ENCODE measurements at places on chromosomes 4 and X. TPM values are rescaled to one million over a fixed set of nuclear protein-coding genes. Genes with fewer than 3 reads are reported as not detected.

HSFX4 gene
- not detected for total RNA-seq

SFRP2 gene
- not detected for total RNA-seq

GCNA gene
- total RNA-seq = 6.9 TPM

LNX1 gene
- 0.46 TPM for total RNA-seq

XAGE1A gene
- total RNA-seq = not detected

GPR34 gene
- 0.51 TPM for total RNA-seq

SLC25A53 gene
- total RNA-seq = 3.8 TPM

GABRE gene
- total RNA-seq = not detected

STAP1 gene
- total RNA-seq = 22.0 TPM

RENBP gene
- total RNA-seq = 11.6 TPM

GRCh38 chr4:125368671-125369081, 53.9 kb downstream of the FAT4 start:
- no peaks in the 10 kb centered on the region for H3K4me1 ChIP-seq
- H3K36me3 ChIP-seq = no peaks in the 10 kb centered on the region
- H3K4me3 ChIP-seq = no peak overlapping the region
- H3K27ac ChIP-seq = no peak overlapping the region

DNA sequence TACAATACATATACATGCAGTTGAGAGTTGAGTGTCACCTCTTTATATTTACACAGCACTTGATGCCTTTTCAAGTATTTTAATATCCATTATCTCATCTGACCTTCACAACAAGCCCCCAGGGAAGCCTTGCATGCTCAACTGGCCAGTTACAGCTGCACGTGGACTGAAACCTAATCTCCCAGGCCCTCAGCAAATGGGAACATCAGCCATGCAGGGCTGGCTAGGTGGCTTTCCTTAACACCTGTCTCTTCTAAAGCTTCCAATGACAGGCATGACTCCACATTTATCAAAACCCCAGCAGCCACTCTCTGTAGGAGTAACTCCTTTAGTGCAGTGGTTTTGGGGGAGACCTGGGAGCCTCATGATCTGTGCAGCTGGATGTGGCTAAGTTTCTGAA, 56.4 kb downstream of the PHKA2 start:
- no peaks in the 10 kb centered on the region for H3K36me3 ChIP-seq
- H3K4me1 ChIP-seq = no peaks in the 10 kb centered on the region
- H3K27ac ChIP-seq = no peak overlapping the region
- no peaks in the 10 kb centered on the region for H3K27me3 ChIP-seq
- H3K4me3 ChIP-seq = no peak overlapping the region

GRCh38 chrX:139881572-139881971, 51.3 kb downstream of the ATP11C start:
- no peak for DNase-seq
- H3K27ac ChIP-seq = peak overlapping the region; percentile 79
- H3K4me1 ChIP-seq = peaks cover 11% of the 10 kb centered on the region
- H3K4me3 ChIP-seq = peak overlapping the region; percentile 43

GRCh38 chrX:68114573-68115129, 318.6 kb downstream of the OPHN1 start:
- no peaks in the 10 kb centered on the region for H3K36me3 ChIP-seq
- peaks cover 24% of the 10 kb centered on the region for H3K27me3 ChIP-seq
- no peaks in the 10 kb centered on the region for H3K4me1 ChIP-seq
- H3K27ac ChIP-seq = no peak overlapping the region

DNA sequence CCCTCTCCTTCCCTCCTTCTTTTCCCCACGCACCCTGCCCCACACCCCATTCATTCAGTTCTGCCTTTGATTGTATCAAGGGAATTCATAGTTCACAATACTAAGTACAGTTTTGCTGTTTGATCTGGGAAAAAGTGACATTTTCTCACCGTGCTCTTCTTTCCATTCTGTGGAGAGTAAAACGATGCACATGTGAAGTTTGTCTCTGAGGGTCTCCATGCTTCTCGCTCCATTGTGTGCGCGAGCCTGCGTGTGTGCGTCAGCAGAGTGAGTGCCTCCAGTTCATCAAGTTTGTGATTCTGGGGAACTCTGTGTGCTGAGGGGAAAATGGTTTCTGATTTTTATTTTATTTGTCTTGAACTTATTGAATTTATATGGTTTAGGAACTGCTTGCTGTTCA, 1.9 kb downstream of the STK26 start:
- peaks cover 42% of the 10 kb centered on the region for H3K4me1 ChIP-seq
- H3K4me3 ChIP-seq = peak overlapping the region; percentile 90
- H3K36me3 ChIP-seq = peaks cover 2% of the 10 kb centered on the region
- H3K27me3 ChIP-seq = peaks cover 17% of the 10 kb centered on the region
- peak overlapping the region; percentile 80 for H3K27ac ChIP-seq

DNA sequence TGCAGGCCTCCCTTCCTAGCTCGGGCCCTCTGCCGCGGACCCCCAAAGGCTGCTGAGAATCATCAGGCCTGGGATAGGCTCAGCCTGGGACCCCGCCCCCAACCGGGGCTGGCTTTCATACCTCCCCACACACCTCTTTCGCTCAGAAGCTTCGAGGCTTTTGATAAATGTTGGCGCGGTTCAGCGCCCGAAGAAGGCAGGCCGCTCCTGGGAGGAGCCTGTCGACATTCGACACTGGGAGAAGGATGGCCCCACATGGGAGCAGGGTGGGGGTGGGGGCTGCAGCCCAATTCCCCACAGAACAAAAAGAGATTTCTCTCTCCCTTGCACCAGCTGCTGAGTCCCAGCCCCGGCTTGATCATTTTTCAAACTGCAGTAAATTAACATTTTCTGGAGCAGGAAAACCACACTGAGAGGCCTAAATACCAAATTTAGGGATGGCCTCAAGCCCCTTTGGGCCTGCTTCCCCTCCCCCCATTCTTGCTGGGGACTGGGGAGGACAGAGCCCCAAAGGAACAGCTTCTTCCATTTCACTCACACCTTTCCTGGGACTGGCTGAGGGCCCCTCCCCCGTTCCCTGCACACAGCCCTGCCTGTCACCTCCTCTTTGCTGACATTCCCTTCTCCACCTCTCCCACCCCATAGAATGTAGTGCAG, 112.9 kb upstream of the PJA1 start:
- no peaks in the 10 kb centered on the region for H3K4me1 ChIP-seq
- no peak overlapping the region for H3K27ac ChIP-seq
- H3K36me3 ChIP-seq = no peaks in the 10 kb centered on the region
- no peak for DNase-seq
- no peak overlapping the region for H3K4me3 ChIP-seq

- no peak overlapping the region for H3K4me3 ChIP-seq
- H3K36me3 ChIP-seq = peaks cover 10% of the 10 kb centered on the region
- H3K27me3 ChIP-seq = no peaks in the 10 kb centered on the region
- no peak overlapping the region for H3K27ac ChIP-seq
- peaks cover 11% of the 10 kb centered on the region for H3K4me1 ChIP-seq
Observed at GRCh38 chr4:744212-744841, 38.7 kb downstream of the PCGF3 start.

GRCh38 chr4:151314479-151314878, 10.9 kb downstream of the SH3D19 start:
- no peak overlapping the region for H3K4me3 ChIP-seq
- peaks cover 7% of the 10 kb centered on the region for H3K27me3 ChIP-seq
- H3K36me3 ChIP-seq = no peaks in the 10 kb centered on the region
- H3K4me1 ChIP-seq = no peaks in the 10 kb centered on the region
- DNase-seq = no peak
- no peak overlapping the region for H3K27ac ChIP-seq

DNA sequence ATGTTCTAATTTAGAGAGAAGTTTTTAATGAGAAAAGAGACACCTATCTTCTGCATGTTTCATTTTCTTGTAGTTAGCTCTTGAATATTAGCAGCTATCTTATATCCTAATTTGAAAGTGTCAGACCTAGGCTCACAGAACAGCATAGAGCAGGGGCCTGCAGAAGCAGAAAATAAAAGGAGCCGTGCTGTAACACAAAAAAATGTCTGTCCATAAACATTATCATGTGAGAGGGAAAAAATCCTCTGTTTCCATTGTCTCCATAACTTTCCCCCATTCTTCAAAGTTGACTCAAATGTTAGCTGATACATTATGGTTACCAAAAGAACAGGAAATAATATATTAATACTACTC, 329.2 kb upstream of the EPHA5 start:
- no peaks in the 10 kb centered on the region for H3K27me3 ChIP-seq
- no peaks in the 10 kb centered on the region for H3K36me3 ChIP-seq
- no peaks in the 10 kb centered on the region for H3K4me1 ChIP-seq
- H3K27ac ChIP-seq = no peak overlapping the region

- no peak overlapping the region for H3K27ac ChIP-seq
- H3K4me3 ChIP-seq = no peak overlapping the region
- peaks cover 50% of the 10 kb centered on the region for H3K36me3 ChIP-seq
Observed at GRCh38 chrX:1475881-1476280, 23.2 kb upstream of the ASMTL start.

GRCh38 chr4:76651616-76652015, 216.6 kb downstream of the SHROOM3 start:
- no peak overlapping the region for H3K27ac ChIP-seq
- H3K27me3 ChIP-seq = peaks cover 17% of the 10 kb centered on the region
- no peak for DNase-seq
- no peaks in the 10 kb centered on the region for H3K4me1 ChIP-seq
- H3K36me3 ChIP-seq = no peaks in the 10 kb centered on the region

DNA sequence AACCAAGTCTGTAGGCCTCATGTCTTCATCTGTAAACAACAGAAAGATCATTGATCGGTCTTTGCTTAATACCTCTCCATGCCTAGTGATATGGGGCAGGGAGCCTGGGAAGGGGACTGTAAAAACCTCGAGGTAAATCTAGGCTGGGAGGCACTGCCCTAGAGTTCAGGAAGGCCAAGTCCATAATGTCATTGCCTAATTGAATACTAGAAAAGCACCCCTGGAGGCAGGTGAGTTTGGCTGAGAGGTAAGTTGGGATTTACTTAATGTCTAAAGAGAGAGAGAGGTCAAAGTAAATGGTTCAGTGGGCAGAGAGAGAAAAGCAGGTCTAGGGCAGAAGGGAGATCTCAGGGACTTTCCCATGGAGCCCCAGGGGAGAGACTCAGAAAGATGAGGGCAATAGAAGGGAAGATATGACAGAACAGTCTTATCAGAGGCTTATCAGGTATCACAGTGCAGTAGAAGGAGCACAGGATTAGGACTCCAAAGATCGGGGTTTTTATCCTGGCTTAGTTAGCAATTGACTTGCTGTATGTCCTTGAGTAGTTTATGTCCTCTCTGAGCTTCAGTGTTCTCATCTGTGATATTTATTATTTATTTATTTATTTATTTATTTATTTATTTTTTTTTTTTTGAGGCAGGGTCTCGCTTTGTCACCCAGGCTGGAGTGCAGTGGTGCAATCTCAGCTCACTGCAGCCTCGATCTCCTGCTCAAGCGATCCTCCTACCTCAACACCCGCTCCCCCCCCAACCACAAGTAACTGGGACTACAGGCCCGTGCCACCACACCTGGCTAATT, 85.2 kb downstream of the SLC16A2 start:
- no peak for DNase-seq
- no peak overlapping the region for H3K27ac ChIP-seq
- no peak overlapping the region for H3K4me3 ChIP-seq
- H3K27me3 ChIP-seq = peaks cover 23% of the 10 kb centered on the region
- no peaks in the 10 kb centered on the region for H3K36me3 ChIP-seq

DNA sequence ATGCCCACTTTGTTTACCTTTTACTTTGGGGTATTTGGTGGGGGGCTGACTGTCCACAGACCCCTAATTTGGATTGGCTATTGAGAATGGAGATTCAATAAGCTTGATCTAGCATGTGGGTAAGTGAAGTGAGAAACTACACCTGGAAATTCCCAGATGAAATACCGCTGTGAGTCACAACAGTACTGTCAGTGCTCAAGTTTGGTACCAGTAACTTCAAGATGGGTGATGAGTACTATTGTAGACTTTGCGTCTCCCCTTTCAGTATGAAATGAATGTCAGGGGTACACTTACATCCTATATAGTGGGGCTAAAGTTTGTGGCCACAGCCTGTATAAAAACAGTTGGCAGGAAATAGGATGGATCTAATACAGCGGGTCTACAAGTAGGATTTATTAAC, 33.3 kb downstream of the HMGN5 start:
- no peaks in the 10 kb centered on the region for H3K4me1 ChIP-seq
- no peaks in the 10 kb centered on the region for H3K27me3 ChIP-seq
- no peak for DNase-seq
- no peak overlapping the region for H3K27ac ChIP-seq

- no peak for DNase-seq
- H3K36me3 ChIP-seq = no peaks in the 10 kb centered on the region
- H3K27ac ChIP-seq = no peak overlapping the region
- no peaks in the 10 kb centered on the region for H3K4me1 ChIP-seq
Observed at GRCh38 chrX:29496636-29497180, 718.7 kb upstream of the MAGEB2 start.

GRCh38 chrX:72020788-72021187, 110.1 kb downstream of the NHSL2 start:
- peaks cover 78% of the 10 kb centered on the region for H3K27me3 ChIP-seq
- H3K27ac ChIP-seq = no peak overlapping the region
- H3K36me3 ChIP-seq = no peaks in the 10 kb centered on the region
- H3K4me3 ChIP-seq = no peak overlapping the region

DNA sequence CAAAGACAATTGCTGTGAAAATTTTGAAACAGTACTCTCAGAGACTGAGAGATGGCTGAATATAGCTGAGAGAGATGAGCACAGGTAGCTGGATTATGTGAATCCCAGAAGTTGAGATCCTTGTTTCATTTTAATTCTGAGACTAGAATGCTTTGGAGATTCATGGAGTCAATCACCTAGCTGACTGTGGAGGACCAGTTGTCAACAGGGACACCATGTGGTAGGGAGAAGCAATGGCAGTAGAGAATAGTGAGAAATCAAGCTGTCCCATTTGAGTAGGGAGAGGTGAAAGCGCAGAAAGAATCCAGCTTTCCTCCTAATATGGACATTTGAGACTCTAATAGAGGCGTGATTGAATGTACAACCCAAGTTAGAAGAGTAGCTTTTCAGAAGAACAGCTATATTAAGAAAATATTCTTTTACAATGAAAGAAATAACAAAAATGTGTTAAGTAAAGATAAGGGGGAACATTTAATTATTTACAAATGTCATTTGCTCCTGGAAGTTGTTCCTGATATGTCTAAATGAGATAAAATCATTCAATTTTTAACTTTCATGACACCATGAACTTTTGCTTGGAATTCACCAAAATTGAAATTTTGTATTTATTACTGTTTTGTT, 30.3 kb upstream of the GLRB start:
- H3K27ac ChIP-seq = no peak overlapping the region
- no peaks in the 10 kb centered on the region for H3K27me3 ChIP-seq
- H3K4me1 ChIP-seq = no peaks in the 10 kb centered on the region
- DNase-seq = no peak
- H3K4me3 ChIP-seq = no peak overlapping the region

- H3K4me1 ChIP-seq = peaks cover 11% of the 10 kb centered on the region
- no peak overlapping the region for H3K4me3 ChIP-seq
- DNase-seq = no peak
- no peaks in the 10 kb centered on the region for H3K36me3 ChIP-seq
- H3K27ac ChIP-seq = no peak overlapping the region
Observed at GRCh38 chr4:122797405-122798094, 29.1 kb upstream of the FGF2 start.

GRCh38 chrX:37781814-37782213, 2.0 kb downstream of the CYBB start:
- no peaks in the 10 kb centered on the region for H3K36me3 ChIP-seq
- peaks cover 16% of the 10 kb centered on the region for H3K4me1 ChIP-seq
- no peak overlapping the region for H3K4me3 ChIP-seq
- H3K27ac ChIP-seq = no peak overlapping the region
- DNase-seq = no peak
